ENCODE measurements at places on chromosomes 13 and 19. TPM values are rescaled to one million over a fixed set of nuclear protein-coding genes. Genes with fewer than 3 reads are reported as not detected.

- no peak for DNase-seq
These were observed 47.4 kb upstream of the SERPINE3 start for GRCh38 chr13:51292000-51292565.

DNA sequence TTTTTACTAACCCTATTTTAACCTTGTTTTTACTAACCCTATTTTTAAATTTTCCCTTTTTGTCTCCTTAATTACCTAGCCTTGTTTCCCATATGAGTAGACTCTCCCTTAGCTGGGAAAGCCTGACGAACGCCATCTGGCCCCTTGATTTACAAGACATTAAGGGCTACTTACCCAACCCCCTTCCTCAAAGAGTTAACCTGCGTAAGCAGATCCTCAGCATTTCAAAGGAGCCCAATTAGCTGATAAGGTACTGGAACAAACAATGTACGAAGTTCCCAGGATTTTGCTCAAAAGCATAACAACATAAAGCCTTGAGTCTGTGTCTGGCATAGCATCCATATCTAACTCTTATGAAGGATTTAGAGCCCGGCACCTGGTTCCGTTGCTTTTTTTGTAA is 4.7 kb upstream of the MVB12A start:
- no peak for DNase-seq

DNA sequence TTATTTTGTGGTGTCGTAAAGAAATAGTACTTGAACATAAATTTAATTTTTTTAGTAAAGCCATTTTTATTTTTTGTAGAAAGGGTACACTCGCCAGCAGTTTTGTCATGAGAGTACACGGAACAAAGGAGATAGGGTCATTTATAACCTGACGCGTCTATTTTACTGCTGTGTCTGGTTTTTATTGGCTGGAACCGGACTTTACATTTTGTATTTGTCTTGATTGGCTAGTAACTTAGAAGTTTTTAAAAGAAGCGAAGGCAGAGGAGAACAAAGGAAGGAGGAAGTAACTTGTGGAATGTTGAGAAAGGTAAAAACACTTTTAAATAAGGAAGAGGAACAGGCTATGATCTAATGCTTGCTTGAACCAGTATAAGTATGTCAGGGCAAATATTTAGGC is 43.5 kb downstream of the TRPM4 start:
- no peak for DNase-seq

- DNase-seq, result no peak
These were observed 122.3 kb downstream of the B3GLCT start for GRCh38 chr13:31322026-31322425.

GRCh38 chr19:32945260-32945659 is 26.5 kb downstream of the CEP89 start:
- DNase-seq, result no peak

- DNase-seq, result no peak
These were observed 389.8 kb downstream of the TBC1D4 start for GRCh38 chr13:75092143-75092542.

GRCh38 chr13:110648146-110648819 is 32.9 kb downstream of the NAXD start:
- DNase-seq, result no peak

DNA sequence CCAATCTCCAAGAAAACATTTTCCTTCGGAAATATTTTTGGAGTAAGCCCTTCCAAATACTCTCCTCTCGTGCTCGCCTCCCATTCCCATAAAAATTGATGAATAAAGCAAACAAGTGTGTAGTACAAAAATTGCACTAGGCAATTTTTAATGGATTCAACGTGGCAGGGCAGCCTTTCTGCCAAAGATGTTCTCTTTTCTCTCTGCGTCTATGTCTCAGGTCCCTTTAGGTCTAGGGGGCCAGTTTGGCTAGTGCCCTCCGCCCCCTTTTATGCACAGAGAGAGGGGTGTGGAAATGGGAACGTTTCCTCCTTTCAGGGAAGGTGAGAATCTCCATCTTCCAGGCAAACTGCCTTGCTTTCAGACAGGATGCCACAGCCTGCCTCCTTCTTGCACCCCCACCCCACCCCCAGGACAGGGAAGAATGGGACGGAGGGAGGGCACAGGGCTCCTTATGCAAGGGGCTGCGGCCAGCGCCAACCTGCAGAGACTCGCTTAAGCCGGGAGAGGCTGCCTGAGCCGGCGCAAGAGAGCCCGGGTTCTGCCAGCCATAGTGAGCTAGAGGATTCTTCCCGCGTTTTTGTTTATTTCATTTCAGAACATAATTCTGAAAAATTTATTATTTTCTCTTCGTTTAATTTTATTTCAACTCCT is 2.7 kb upstream of the ZIC2 start:
- no peak for DNase-seq

DNA sequence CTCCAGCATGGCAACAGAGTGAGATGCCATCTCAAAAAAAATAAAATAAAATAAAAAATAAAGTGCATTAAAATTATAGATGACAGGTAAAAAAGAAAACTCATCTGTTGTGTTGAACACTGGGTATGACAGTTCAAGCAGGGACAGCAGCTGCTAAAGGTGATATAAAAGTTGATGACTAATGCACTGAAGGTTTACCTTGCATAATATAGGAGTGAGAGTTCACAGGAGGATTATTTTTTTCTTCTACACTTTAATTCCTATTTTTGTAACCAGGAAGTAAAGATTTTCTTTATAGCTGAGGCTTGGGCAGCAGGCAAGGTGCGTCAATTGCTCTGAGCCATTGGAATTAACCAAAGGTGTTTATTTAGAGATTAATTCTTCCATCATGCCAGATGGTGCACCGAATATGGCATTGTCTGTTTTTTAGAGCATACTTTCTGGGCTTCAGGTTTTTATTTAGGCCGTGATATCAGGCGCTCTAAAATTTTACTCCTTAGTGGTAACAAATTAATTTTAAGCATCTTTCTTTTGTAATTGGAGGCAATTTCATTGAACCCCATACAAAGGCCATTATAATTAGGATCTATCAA is 337.0 kb upstream of the SLC10A2 start:
- DNase-seq, result no peak

DNA sequence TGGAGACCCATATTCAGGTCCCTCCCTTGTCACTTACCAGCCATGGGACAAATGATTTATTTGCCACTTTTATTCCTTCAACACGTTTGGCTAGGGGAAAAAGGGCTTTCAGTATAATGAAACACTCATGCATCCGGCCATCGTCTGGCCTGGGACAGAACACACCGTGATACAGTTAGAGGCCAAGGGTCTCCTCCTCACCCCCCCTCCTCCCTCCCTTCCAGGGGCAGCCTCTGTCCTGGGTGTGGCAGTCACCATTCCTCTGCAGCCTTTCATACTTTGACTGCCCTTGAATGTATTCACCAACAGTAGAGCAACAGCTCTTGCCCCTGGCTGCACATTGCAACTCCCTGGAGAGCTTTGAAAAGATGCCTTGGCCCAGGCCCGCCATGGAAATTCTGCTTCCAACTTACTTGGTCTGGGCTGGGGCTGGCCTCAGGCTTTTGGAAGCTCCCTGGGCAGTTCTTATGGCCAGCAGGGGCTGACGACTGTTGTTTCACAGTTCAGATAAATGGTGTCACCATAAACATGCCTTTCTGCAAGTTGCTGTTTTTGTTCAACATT is 3.0 kb downstream of the PAK4 start:
- no peak for DNase-seq

DNA sequence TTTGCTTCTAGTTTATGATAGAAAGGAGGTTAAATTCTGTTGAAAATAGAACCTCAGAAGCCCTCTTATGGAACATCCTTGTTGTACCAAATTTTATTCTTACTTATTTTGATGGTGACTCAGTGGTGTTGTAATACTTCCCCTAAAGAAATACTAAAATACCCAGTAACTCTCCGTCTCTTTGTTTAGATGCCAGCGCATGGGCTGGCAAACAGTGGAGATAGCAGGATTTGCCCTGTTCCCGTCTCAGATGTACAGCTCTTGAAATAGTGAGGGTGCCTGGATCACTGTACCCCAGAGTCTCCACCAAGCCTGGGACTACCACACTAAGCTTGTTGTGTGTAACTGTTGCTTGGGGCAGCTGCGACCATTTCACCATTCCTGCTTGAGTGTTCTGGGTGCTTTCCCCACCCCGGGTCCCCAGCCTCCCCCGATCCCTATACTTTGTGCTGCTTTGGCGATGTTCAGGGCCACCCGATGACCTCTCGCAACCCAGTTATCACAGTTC is 67.0 kb upstream of the TEX29 start:
- no peak for DNase-seq

DNA sequence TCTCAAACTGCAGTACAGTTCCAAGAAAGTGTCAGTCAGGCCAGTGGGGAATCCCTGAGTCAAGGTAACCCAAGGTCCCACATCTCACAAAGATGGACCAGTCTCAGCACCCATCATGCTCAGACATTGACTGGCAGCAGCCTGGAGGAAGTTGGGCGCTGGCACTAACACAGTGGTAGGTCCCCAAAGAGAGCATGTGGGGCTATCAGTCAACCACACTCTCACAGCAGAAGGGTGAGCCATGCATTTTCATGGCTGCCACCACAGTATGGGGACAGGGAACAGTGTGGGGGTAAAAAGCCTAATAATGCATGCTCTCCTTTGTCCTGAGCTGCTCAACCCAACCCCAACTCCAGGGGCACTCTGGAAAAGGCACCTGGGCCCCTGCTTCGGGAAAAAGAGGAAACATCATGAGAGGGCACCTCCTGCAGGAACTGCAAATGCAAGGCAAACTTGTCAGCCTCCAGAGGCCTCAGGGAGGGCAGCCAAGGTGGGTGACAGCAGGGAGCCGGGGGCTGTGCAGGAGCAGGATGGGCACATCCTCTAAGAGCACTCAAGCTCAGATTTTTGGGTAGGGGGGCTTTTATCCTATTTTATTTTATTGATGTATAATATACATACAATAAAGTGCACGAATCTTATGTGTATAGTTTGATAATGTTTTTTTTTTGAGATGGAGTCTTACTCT is 9.5 kb upstream of the PLEKHF1 start:
- DNase-seq, result peak; percentile 77

DNA sequence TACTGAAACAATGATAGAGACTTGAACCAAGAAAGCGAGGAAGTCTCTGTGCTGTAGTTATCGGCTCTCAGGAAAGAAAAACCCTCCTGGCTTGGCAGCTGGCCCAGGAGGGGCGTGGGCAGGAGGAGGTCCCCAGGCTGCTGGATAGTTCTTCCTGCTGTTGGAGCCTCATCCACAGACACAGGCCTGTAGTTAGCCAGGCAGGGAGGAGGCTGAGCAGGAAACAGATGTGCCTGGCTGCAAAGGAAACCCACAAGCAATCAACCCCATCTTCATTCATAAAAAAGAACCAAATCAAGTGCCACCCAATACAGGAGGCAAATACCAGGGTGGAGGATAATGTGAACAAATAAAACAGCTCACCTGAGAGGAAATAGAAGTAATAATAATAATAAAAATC is 86.2 kb downstream of the IRS2 start:
- peak; percentile 93 for DNase-seq

- no peak for DNase-seq
These were observed 93.1 kb downstream of the GGACT start for GRCh38 chr13:100495455-100495854.

- no peak for DNase-seq
These were observed 267.3 kb downstream of the LHFPL6 start for GRCh38 chr13:39335721-39336120.

DNA sequence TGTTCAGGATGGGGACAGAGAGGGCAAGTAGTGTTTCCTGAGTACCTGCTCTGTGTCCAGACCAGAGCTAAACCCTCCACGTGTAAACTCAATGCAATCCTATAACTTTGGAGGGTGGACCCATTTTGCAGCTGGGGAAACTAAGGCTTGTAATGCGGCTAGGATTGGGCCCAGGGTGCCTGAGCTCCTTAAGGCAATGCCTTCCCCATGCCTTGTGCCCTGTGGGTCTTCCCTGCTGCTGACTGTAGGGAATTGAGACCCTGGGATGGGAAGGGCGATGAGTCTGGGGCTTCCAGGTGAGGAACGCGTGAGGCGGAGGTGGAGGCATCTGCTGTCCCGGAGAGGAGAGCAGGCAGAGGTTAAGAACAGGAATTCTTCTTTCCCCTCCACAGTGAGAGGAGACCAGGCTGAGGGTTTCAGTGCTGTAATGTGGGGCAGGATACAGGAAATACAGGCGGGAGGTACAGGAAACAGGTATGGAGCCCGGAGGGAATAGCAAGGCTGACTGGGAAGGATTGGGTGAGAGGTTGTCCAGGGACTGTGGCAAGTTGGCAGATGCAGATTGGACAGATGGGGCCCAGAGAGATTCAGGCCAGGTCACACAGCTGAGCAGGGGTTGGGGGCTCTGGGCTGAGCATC is 19.2 kb downstream of the SLC27A1 start:
- DNase-seq, result no peak

GRCh38 chr13:114065141-114065925 is 67.1 kb downstream of the RASA3 start:
- DNase-seq, result peak; percentile 96

GRCh38 chr19:51359294-51359693 is 6.9 kb downstream of the ETFB start:
- DNase-seq, result no peak

GRCh38 chr13:19864746-19865309 is 1.4 kb upstream of the ZMYM5 start:
- peak; percentile 76 for DNase-seq

DNA sequence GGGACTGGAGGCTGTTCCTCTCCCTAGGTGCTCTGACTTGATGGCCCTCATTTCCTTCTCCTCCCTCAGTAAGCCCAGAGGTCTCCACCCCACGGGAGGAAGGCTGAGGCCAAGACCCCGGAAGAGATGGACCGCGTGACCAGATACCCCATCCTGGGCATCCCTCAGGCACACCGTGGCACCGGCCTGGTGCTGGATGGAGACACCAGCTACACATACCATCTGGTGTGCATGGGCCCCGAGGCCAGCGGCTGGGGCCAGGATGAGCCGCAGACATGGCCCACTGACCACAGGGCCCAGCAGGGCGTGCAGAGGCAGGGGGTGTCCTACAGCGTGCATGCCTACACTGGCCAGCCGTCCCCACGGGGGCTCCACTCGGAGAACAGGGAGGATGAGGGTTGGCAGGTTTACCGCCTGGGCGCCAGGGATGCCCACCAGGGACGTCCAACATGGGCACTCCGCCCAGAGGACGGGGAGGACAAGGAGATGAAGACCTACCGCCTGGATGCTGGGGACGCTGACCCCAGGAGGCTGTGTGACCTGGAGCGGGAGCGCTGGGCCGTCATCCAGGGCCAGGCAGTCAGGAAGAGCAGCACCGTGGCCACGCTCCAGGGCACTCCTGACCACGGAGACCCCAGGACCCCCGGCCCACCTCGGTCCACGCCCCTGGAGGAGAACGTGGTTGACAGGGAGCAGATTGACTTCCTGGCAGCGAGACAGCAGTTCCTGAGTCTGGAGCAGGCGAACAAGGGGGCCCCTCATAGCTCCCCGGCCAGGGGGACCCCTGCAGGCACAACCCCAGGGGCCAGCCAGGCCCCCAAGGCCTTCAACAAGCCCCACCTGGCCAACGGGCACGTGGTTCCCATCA is 6.1 kb downstream of the MISP start:
- no peak for DNase-seq

- DNase-seq, result no peak
These were observed 15.1 kb upstream of the DPP9 start for GRCh38 chr19:4738734-4739133.

Gene GIPC3
- not detected for total RNA-seq

Gene CGB5
- not detected for total RNA-seq

Gene SERPINE3
- total RNA-seq, result 0.12 TPM

Gene ZNF433
- 13.9 TPM for total RNA-seq

Gene ZNF577
- 20.5 TPM for total RNA-seq

Gene SLC10A2
- total RNA-seq, result not detected

Gene MRPL57
- 42.1 TPM for total RNA-seq

Gene THSD1
- 9.5 TPM for total RNA-seq

Gene LYPD5
- total RNA-seq, result 93.8 TPM

Gene CNOT3
- 23.8 TPM for total RNA-seq

Gene SIGLEC8
- total RNA-seq, result 0.38 TPM

Gene SHC2
- total RNA-seq, result 17.7 TPM

Gene PSG2
- 1.3 TPM for total RNA-seq
